Stimulated activated CD8-positive, alpha-beta memory T cell treated with anti-CD3 and anti-CD28 coated beads, Interleukin-7, amount 100 ng/mL, for 4 hours (primary cell): ENCODE measurements at places on chromosomes 7 and 10.

GRCh38 chr10:102741726-102742237, 2.0 kb upstream of the WBP1L start:
- no peak for DNase-seq

DNA sequence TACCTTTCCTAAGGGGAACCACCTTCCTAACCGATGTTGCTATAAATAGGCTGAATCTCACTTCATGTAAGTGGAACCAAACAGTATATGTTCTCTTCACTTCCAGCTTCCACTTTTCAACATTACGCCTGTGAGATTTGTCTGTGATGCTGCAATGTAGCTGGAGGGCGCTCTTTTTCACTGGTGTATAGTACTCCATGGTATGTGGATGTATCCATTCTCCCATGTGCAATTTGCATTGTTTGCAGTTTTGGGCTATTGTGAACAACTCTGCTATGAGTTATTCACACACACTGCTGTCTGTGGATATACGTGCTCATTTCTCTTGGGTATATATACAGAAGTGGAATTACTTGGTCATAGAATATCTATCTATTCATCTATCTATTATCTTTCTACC, 75.9 kb upstream of the GNA12 start:
- no peak for DNase-seq

DNA sequence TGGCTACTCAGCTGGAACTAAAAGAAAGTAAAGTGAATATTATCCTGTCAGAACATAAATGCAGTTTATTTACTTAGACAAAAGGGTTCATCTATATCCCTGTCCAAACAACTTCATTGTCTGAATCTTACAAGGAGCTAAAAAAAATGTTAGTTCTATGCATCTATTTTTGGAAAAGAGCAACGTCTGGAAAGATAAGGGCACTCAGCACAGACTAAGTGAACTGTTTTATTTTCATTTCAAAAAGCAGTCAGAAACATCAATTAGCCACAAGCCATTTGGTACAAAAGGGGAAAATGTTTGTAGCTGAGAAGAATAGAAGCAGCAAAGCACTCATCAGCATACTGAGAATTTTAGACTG, 245.5 kb downstream of the FOXP2 start:
- no peak for DNase-seq

DNA sequence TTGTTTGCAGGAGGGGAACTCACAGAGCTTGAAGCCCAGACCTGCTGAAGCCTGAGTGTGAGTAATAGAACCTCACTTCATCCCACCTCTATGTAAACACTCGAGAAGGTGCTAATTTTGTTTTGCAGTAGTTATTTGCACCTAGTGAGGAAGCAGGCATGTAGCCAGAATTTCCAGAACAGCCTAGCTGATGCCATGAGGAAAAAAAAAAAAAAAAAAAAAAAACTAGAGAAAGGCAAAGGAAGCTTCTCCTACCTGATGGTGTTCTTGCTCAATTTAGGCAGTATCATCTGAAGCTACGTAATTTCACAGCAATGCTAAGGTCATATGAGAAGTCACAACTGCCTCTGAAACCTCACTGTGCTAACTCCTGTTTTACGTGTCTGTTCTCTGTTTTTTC, 13.6 kb upstream of the GPR37 start:
- DNase-seq, result no peak

- DNase-seq, result no peak
Measured at GRCh38 chr10:97494151-97494550, 4.1 kb downstream of the MMS19 start.

GRCh38 chr7:51121931-51122425, 194.6 kb downstream of the COBL start:
- DNase-seq, result no peak

DNA sequence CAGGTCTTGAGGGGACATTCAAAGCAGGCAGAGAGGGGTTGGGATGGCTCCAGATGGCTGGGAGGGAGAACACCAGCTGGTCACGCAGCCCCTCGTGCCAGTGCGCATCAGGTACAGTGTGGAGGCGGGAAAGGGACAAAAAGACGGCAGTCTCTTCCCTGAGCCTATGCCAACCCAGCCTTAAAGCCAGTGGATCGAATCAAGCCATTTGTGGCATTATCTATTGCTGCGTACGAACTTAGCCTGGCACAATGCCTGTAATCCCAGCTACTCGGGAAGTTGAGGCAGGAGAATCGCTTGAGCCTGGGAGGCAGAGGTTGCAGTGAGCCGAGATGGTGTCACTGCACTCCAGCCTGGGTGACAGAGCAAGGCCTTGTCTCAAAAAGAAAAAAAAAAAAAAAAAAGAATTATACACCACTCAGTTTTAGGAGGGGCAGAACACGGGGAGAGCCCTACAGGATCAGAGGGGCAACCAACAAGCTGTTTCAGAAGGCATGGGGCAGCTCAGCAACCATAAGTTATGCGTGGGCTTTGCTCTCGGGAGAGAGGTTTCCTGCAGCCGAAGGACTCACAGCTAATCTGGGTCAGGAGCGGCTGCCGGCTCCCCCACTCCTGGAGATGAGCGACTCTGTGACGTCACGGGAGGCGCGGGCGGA, 356 bp upstream of the NDUFB2 start:
- peak; percentile 89 for DNase-seq

GRCh38 chr7:54960517-54960916, 58.3 kb upstream of the EGFR start:
- DNase-seq, result no peak

GRCh38 chr7:37069336-37069735, 345.0 kb upstream of the AOAH start:
- DNase-seq, result no peak

DNA sequence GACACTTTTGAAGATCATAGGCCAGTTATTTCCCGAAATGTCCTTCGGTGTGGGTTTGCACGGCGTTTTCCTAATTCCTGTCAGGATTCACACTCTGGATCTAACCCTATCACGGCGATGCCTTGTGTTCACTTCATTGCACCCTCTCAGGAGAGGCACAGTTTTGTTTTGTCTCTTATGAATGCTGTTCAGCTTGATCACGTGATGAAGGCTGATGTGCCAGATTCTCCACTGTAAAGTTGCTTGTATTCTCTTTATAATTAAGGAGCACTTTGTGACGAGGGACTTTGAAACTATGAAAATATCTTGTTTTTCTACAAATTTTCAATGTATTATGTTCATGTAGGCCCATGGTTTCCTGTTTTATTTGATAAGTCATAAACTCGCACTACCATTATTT, 568.1 kb downstream of the ACTR3B start:
- no peak for DNase-seq

DNA sequence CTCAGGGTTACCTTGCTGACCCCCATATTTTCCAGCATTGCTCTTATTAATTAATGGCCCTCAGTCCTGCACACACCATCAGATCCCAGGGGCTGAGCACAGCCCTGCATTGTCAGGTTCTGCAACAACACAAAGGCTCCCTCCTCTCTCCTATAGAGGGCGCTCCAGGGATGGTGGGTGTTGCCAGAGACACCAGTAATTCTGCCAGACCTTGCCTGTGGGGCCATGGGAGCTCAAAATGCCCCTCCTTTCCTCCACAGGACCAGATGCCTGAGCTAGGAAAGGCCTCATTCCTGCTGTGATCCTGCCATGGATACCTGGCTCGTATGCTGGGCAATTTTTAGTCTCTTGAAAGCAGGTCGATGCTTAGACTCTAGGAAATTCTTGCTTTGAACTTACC, 42.8 kb upstream of the PRSS58 start:
- DNase-seq, result no peak

- no peak for DNase-seq
Measured at GRCh38 chr10:78745441-78745840, 323.3 kb upstream of the ZMIZ1 start.

GRCh38 chr7:128790315-128791041, 1.3 kb upstream of the CCDC136 start:
- no peak for DNase-seq

DNA sequence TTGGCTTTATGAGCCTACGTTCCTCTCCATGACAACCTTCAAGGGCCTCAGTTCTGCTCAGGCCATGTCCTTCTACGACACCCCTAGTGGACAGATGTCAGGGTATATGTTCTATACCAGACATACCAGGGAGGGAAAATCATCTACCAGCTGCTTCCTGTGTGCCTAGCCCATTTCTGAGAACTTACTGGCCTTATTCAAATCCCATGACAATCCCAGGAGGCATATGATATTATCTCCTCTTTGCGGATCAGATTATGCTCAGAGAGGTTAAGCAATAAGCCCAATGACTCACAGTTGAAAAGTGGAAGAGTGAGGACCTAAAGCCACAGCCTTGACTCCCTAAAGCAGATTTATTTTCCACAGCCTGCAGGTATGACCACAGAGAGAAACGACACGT, 139.3 kb downstream of the GLI3 start:
- no peak for DNase-seq

DNA sequence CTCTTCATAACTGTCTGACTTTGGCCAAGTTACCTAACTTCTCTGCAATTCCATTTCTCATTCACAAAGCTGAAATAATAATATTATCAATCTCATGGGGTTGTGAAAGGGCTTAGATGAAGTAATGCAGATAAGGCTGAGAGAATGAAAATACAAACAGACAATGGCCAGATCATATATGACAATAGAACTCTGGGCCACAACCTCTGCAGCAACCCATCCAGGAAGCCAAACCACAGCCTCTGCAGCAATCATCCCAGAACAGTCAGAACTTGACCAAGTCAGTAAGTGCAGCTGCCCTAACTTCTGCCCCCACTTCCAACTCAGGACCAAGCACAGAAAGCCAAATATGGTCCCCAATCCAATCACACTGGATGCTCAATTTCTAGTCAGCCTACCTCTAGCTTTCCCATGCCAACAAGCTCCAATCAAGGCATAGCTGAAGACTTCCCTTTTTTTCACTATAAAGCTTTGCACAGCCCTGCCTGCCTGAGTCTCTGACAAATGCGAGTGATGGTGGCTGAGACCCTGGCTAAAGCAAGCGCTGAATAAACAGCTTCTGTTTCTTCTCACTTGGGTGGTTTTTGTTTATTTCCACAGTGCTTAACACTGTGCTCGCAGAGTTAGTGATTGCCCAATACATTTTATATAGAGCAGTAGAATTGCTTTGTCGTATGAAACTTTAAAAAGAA, 34.8 kb upstream of the TNPO3 start:
- no peak for DNase-seq

DNA sequence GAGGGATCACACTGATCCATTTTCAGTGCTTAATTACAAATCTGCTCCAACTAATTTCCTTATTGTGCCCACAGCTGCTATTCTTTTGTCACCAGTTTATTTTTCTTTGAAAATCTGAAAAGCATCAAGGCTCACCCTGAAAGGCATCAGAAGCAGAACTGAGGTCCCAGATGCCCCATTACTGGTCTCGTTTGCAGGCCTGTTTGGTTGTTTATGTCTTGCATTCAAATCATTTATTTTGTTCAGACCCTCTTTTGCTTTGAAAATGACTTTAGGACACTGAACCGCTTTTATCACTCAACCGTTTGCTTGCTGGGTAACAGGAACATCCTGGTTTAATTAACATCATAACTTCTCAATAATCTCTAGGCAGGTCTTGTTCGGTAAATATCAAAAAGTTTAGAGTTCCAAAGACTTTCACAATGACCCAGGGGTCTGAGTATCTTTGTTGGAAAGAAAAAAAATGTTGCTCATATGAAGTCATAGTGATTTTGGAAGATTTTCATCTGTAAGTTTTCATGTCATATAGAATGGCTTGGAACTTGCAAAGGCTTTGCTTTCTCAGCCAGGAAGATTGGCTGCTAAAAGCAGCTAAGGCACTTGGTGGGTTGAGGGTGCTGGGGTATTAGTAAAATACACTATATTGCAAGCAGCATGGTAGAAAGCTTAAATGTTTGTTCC, 398.3 kb upstream of the NPVF start:
- no peak for DNase-seq

DNA sequence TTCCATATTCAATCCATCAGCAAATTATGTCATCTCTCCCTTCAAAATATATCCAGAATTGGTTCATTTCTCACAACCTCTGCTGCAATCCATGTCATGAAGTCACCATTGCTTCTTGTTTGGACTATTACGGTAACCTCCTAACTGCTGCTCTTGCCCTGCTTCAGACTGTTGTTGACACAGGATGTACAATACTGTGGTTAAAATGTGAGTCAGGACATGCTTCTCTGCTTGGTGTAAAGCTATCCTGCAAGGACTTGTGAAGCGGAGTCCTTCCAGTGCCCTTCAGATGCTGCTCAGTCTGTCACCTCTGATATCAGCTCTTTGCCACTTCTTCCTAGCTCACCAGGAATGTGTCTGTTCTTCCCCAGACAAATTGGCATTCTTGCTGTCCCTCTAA, 10.4 kb upstream of the NXPH1 start:
- DNase-seq, result no peak

DNA sequence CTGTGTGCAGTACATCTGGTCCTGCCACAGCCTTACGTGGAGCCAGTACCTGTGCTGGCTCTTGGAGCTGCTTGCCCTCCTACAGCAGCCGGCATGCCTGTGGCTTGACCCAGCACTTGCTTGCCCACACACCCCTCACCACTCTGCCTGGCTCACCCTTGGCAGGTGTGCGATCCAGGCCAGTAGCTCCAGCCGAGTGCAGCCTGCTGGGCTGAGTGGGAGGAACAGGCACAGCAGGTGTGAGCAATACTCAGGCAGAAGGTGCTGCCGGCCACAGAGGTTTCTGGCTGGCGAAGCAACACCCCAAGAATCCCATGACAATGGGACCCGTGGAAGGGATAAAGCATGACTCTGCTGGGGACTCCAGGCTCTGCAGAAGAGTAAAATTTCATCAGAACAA, 173.5 kb upstream of the ADCY1 start:
- no peak for DNase-seq

- no peak for DNase-seq
Measured at GRCh38 chr7:149415391-149416071, 45.3 kb downstream of the ZNF777 start.

DNA sequence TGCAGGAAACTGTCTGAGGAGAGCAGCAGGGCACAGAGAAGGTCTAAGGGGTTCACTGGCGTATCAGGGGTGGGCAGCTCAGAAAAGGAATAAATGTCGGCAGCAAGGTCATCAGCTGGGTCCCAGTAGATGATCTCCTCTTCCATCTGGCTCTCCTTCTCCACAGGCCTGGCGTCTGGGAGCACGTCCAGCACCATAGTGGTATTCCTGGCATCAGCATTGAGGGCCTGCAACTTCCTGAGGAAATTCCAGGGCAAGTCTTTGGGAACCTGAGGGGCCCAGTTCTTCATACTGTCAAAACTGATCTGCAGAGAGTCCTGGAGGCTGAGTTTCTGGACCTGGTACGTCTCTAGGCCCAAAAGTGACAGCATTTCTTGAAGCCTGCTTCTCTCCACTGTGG, 9.6 kb upstream of the MRPS24 start:
- no peak for DNase-seq

DNA sequence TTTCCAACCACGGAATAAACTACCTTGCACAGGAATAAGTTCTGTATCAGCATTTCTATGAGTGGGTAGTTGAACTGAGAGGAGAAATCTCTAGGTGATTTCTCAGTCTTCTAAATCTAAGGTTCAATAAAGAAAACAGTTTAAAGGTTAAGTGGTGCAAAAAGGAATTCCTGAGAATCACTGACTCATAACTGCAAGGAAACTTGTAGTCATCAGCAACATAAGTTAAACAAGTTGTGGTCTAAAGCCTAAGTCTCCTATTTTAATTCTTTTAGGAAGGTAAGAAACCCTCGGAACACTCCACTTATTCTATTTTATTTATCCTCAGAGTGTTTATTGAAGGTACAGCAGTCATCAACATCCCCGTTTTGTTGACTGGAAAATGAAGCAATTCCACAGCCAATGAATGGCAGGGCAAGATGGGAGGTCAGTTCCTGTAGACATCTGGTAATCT, 92.4 kb upstream of the PIK3CG start:
- DNase-seq, result no peak

GRCh38 chr7:70599446-70600190, 532.3 kb upstream of the GALNT17 start:
- DNase-seq, result no peak

- DNase-seq, result no peak
Measured at GRCh38 chr10:1645896-1646295, 91.4 kb downstream of the ADARB2 start.
